ENCODE measurements at places on chromosomes 4 and X. TPM values are rescaled to one million over a fixed set of nuclear protein-coding genes. Genes with fewer than 3 reads are reported as not detected.
A peak's percentile ranks its signal among the peaks of the same experiment; 100 is the strongest.

- H3K4me3 ChIP-seq = no peak overlapping the region
- DNase-seq = no peak
- H3K4me1 ChIP-seq = no peaks in the 10 kb centered on the region
- H3K27me3 ChIP-seq = no peaks in the 10 kb centered on the region
- no peak overlapping the region for H3K27ac ChIP-seq
- no peaks in the 10 kb centered on the region for H3K36me3 ChIP-seq
Observed at GRCh38 chr4:96093563-96093962, 253.7 kb downstream of the PDHA2 start.

DNA sequence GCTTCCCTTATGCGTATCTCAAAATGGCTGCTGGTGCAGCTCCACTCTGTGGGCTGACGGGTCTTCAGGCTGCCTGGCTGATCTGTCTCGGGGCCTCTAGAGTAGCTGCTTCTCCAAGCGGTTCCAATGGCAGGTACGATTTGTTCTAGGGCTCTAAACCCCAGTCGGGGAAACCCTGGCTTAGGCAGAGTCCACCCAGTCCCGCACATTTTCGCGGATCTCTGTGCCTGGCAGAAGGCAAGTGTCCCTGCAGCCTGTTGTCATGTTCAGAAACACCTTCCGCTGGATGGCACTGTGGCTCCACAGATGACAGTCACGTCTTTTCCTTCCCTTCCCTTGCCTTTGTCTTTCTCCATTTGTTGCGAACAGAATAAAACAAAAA, 54.4 kb downstream of the NBDY start:
- no peaks in the 10 kb centered on the region for H3K4me1 ChIP-seq
- no peaks in the 10 kb centered on the region for H3K36me3 ChIP-seq
- DNase-seq = no peak
- no peak overlapping the region for H3K4me3 ChIP-seq

The SLITRK4 gene
- not detected for polyA plus RNA-seq

GRCh38 chr4:183772361-183772760, 113.3 kb downstream of the TRAPPC11 start:
- H3K27me3 ChIP-seq = peaks cover 7% of the 10 kb centered on the region
- no peak overlapping the region for H3K4me3 ChIP-seq
- no peak for DNase-seq
- H3K36me3 ChIP-seq = no peaks in the 10 kb centered on the region

DNA sequence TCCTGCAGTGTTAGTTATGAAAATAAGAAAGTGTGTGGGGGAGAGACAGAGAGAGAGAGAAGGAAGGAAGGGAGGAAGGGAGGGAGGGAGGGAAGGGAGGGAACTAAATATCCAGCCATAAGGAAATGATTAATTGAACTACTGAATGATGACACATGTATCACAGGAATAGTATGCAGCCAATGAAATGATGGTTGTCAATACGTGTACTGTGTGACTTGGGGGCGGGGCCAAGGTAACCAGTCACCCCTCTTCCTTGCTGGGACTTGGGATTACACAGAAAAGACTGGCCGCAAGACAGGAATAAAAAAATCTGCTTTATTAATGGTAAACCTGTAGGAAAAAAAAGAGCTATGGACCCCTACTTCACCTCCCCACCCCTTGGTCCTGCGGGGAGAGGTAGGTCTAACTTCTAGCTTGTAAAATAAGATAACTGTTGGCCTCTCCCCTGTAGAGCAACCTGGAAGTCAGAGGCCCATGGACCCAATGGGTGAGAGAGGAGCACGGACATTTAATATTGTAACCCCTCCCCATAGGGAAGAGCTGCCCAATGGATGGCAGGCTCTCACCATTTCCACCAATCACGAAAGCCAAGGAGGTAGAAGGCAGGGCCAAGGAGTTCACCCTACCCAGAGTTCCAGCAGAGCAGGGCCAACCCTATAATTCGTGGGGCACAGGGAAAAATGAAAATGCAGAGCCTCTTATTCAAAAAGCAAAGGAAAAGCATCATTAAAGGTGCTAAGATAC, 7.4 kb downstream of the PPP2R2C start:
- H3K36me3 ChIP-seq = no peaks in the 10 kb centered on the region
- no peak overlapping the region for H3K4me3 ChIP-seq
- no peak for DNase-seq
- peaks cover 25% of the 10 kb centered on the region for H3K27me3 ChIP-seq
- no peaks in the 10 kb centered on the region for H3K4me1 ChIP-seq

DNA sequence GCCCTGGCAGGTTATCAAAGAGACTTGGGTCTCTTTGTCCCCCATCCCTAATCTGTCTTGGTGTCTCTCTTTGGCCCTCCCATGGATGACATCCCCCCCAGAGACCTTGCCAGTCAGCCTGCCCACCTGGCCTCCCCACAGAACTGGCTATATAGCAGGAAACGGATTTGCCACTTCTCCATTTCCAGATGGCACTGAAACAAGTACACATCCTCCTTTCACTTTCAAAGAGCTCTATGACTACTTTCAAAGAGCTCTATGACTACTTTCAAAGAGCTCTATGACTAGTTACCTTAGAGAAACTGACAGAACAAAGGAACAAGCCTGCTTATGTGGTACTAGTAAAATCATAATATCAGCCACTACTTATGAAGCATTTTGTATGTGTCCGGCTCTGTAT, 175.3 kb downstream of the MAML3 start:
- H3K4me3 ChIP-seq = no peak overlapping the region
- no peak for DNase-seq
- H3K4me1 ChIP-seq = peaks cover 12% of the 10 kb centered on the region
- no peaks in the 10 kb centered on the region for H3K36me3 ChIP-seq
- no peaks in the 10 kb centered on the region for H3K27me3 ChIP-seq
- H3K27ac ChIP-seq = no peak overlapping the region

The GAGE12F gene
- polyA plus RNA-seq = not detected

GRCh38 chrX:136752796-136753195, 27.9 kb downstream of the ARHGEF6 start:
- peak overlapping the region; percentile 21 for H3K27ac ChIP-seq
- no peak overlapping the region for H3K4me3 ChIP-seq
- peaks cover 10% of the 10 kb centered on the region for H3K4me1 ChIP-seq
- H3K27me3 ChIP-seq = no peaks in the 10 kb centered on the region

The CPE gene
- 53.9 TPM for polyA plus RNA-seq

- peak overlapping the region; percentile 59 for H3K4me3 ChIP-seq
- no peaks in the 10 kb centered on the region for H3K36me3 ChIP-seq
- H3K27me3 ChIP-seq = no peaks in the 10 kb centered on the region
- H3K27ac ChIP-seq = peak overlapping the region; percentile 95
Observed at GRCh38 chrX:46770817-46771163, 11.9 kb upstream of the SLC9A7 start.

- peak overlapping the region; percentile 5 for H3K4me3 ChIP-seq
- DNase-seq = peak; percentile 95
- peak overlapping the region; percentile 67 for H3K27ac ChIP-seq
- H3K4me1 ChIP-seq = peaks cover 64% of the 10 kb centered on the region
- no peaks in the 10 kb centered on the region for H3K36me3 ChIP-seq
Observed at GRCh38 chr4:128823025-128823661, 13.6 kb downstream of the JADE1 start.

DNA sequence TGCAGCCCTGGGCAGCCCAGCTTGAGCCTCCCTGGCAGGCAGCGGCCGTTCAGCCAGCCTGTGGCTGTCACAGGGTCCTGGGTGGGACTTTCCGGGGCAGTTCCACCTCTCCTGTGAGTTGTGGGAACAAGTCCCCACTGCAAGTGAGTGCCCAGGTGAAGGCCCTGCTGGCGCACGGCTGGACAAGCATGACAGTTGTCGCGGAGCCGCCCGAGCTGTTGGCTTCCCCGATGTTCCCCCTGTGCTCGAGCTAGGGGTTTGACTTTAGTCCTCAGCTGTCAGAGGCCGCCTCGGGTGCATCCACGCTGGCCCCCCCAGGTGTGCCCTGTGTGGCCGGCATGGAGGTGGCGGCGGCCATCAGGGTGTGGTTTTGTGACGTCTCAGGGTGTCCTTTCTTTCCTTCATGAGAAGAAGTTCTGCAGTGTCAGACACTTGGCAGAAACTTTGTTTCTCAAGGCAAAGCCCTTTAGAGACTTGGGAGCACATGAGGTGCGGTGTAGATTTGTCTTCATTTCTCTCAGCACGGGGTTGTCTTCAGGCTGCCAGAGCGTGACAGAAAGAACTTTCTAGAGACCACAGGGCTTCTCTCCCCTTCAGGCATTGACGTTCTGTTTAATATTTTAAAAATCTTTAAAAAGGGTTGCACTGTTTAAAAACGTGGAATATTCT, 69.4 kb upstream of the HGFAC start:
- H3K27me3 ChIP-seq = no peaks in the 10 kb centered on the region
- no peak overlapping the region for H3K27ac ChIP-seq
- H3K4me3 ChIP-seq = no peak overlapping the region
- no peaks in the 10 kb centered on the region for H3K36me3 ChIP-seq
- peaks cover 30% of the 10 kb centered on the region for H3K4me1 ChIP-seq

DNA sequence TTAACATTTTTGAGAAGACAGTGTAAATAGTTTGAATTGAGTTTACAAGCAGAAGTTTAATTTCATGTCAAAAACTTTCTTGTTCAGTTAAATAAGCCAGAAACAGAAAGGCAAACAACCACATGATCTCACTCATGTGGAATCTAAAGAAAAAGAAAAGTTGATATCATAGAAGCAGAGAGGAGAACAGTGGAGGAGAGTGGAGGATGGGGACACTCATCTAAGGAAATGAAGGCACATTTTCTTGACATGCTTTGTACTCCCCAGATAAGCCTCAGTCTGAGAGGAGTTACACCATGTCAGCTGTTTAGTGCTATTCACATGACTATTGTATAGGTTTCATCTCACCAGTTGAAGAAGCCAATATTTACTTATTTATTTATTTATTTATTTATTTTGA, 13.5 kb downstream of the SNCA start:
- H3K4me3 ChIP-seq = no peak overlapping the region
- no peaks in the 10 kb centered on the region for H3K36me3 ChIP-seq
- no peaks in the 10 kb centered on the region for H3K4me1 ChIP-seq
- H3K27me3 ChIP-seq = no peaks in the 10 kb centered on the region

DNA sequence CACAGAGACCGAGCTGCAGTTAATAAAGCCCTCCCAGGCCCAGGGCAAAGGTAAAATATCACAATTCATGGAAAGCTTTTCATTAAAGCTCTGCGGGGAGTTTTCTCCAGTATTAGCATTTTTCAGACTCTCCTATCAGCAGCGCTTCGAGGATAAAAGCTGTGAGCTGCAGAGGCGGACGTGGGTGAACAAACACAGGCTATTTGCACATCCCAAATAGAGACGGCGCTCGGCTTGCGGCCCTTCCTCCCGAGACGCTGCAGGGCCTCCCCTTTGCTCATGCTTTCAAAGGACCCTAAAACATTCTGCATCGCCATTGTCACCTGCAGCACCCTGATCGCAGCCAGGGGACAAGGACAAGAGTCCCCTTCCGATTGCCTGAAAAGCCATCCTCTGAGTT, 97.3 kb downstream of the SORCS2 start:
- no peak for DNase-seq
- no peaks in the 10 kb centered on the region for H3K4me1 ChIP-seq
- no peak overlapping the region for H3K4me3 ChIP-seq
- no peak overlapping the region for H3K27ac ChIP-seq

GRCh38 chrX:5086388-5086787, 1142.3 kb downstream of the NLGN4X start:
- no peaks in the 10 kb centered on the region for H3K27me3 ChIP-seq
- H3K4me3 ChIP-seq = no peak overlapping the region
- H3K4me1 ChIP-seq = no peaks in the 10 kb centered on the region
- no peak for DNase-seq
- H3K36me3 ChIP-seq = no peaks in the 10 kb centered on the region

DNA sequence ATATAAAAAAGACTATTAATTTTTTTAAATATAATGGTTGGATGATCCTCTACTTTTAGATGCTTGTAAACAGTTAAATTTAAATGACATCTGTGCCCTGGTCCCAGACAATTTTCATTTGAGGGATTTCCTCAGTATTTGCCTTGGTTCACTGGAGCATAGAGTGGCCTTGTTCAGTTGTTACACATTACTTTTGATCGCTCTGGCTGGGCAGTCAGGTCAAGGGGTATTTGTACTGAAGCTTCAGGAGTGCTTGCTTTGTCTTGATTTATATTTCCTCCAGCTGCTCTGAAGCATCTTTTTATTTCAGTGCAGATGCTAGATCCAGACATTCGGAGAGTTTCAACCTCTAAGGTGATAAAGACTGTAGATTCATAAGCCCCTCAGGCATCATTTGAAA, 50.0 kb downstream of the COMMD8 start:
- H3K4me3 ChIP-seq = no peak overlapping the region
- H3K4me1 ChIP-seq = no peaks in the 10 kb centered on the region
- no peak for DNase-seq
- peaks cover 10% of the 10 kb centered on the region for H3K27me3 ChIP-seq
- H3K36me3 ChIP-seq = no peaks in the 10 kb centered on the region

The SSX2 gene
- polyA plus RNA-seq = not detected

DNA sequence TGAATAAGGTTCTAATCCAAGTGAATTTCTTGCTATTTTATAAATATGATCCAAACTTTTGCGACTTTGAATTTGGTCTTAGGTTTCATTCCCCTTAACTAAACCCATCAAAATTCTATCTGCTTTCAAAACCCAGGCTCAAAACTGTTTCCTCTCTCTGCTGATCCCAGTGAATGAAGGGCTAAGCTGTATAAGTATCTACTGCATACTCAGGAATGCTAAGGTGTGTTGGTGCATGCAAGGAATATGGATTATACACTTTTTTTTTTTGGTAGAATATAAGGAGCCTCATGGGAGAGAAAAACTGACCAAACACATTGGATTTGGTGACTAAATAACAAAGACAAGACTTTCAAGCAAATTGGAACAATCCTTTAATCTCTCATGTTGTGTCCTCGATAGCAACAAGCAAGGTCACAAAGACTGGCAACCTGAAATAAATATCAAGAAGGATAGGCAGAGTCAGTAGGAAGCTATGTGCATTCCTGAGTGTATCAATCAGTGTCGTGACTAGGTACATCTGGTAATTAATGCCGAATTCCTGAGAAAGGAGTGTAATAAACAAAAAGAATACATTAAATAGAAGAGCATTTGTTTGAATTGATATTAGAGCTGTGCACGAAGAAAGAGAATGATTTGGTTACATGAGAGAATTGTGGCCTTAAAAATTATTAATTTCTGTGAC, 74.3 kb upstream of the KCTD8 start:
- no peaks in the 10 kb centered on the region for H3K27me3 ChIP-seq
- no peak overlapping the region for H3K4me3 ChIP-seq
- no peak for DNase-seq

DNA sequence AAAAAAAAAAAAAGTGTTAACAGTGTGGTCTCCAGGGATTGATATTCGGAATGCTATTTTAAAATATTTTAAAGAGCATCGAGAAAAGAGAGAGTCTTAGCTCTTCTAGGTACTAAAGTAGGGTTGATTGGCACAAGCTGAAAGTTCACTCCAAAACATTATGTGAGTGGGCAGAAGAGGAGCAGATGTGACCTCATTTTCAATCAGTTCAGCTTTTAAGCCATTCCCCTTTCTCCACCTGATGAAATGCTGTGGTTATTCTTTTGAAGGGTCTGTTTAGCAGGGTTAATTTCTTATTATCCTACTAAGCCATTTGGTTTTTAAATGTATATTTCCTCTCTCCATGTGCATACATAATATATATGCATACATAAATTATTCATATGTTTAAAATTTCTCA, 69.2 kb downstream of the GALNT7 start:
- H3K4me1 ChIP-seq = no peaks in the 10 kb centered on the region
- no peaks in the 10 kb centered on the region for H3K27me3 ChIP-seq
- DNase-seq = no peak
- H3K36me3 ChIP-seq = no peaks in the 10 kb centered on the region
- H3K27ac ChIP-seq = no peak overlapping the region
- no peak overlapping the region for H3K4me3 ChIP-seq
